ENCODE measurements at places on chromosomes 5 and 9.

GRCh38 chr9:86534572-86535258 lies 180.5 kb upstream of the TUT7 start:
- DNase-seq = no peak

- DNase-seq = no peak
These were observed 110.8 kb downstream of the SMARCA2 start for GRCh38 chr9:2125906-2126305.

GRCh38 chr5:44568519-44568918 lies 179.3 kb upstream of the FGF10 start:
- DNase-seq = no peak

DNA sequence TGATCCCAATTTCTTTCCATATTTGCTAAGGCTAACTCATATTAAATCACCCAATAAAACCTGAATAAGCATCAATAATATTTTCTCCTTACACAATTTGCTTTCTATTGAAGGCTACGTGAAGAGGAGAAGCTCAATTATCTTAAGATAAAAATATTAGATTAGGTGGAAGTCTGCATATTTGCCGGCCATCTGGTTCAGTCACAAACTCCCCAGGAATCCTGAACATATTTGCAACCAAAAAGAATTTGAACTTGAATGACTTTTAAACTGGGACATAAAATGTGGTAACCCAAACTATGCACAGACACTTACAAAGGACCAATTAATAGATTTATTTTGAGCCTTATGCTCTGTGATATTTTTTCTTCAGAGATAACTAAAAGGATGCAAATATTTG lies 92.3 kb downstream of the HAPLN1 start:
- no peak for DNase-seq

DNA sequence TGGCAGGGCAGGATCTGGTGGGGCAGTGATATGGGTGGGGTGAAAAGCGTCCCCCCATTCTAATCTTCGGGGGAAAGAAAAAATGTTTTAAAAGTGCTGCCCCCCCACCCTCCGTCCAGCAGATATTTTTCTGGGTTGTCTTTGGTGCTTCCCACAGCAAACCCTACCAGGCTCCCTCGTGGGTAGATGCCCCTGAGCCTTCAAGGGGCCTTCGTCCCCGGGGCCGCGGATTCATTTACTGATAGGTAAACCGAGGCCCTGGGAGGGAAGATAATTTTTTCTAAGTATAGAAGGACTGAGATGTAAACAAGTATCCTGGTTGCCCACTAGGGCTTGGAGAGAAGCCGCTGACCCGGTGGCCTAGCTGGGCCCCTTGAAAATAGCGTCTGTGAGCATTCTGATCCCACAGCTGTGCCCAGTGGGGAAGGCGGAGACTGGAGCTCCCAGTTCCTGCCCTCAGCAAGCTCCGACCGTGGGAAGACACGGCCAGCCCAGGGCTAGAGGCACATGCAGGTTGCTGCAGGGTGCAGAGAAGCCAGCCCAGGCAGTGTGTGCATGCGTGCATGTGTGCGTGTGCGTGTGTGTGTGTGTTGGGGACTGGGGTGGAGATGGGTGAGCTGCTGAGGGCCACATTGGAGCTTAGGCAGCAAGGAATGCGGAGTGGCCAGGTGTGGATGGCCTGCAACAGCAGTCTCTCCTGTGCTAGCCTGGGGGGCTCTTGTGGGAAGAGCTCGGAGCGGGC lies 6.0 kb upstream of the RXRA start:
- no peak for DNase-seq

DNA sequence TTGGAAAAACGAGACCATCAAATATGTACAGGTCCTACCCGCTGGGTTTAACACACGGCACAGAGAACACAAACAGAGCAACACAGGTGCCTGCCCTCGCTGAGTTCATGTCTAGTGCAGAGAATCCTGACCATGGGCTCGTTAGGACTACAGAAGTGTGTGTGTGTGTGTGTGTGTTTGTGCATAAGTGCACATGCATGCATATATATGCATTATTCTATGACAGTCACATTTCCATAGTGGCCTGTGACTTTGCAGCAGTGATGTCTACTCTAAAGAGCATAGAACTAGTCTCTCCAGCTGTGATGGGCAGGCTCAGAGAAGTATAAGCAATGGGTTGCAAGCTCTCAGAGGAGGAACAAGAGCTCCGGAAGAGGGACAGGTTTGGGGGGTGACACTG lies 27.7 kb downstream of the ORM2 start:
- no peak for DNase-seq

DNA sequence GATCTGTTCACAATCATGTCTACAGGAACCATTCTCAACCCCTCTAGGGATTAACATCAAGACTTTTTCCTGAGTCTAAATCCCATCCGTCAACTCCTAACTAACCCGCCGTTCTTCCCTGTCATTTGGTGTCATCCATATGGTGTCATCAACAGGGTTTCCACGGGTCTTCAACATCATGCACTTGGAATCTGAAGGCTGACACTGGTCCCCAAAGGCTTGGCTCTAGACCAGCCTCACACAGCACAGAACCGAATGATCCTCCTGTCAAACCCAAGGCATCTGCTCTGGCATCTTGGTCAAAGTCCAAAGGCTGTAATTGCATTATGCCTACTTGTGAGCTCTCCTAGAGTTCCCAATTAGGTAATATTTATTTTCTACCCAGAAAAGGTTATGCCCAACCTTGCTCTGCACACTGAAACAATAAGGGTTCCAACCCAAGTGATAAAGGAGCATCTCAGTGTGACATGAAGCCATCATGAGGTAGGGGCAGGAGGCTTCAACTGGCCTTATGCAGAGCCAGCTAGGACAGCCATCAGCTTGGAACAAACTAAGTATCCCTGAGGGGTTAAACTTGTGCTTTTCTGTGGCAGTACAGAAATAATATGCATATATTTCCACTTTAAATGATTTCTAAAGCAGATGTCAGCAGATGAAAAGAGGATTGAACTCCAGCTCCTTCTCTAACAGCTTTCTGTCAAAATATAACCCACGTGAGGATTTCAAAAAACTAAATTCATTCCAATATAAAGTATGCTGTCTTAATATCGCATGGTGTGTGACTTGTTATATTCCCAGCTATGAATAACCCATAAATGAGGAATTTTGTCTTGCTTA lies 13.9 kb downstream of the ENC1 start:
- DNase-seq = no peak

- peak; percentile 59 for DNase-seq
These were observed 16.8 kb downstream of the GLDC start for GRCh38 chr9:6628704-6629103.

GRCh38 chr5:10849278-10849677 lies 88.2 kb upstream of the DAP start:
- no peak for DNase-seq

- DNase-seq = peak; percentile 84
These were observed 11.8 kb upstream of the ACTBL2 start for GRCh38 chr5:57494104-57495098.

- DNase-seq = no peak
These were observed 69.6 kb upstream of the GNAQ start for GRCh38 chr9:78101247-78101646.

- no peak for DNase-seq
These were observed 32.1 kb downstream of the RAI14 start for GRCh38 chr5:34688015-34688810.

GRCh38 chr5:147673266-147673665 lies 109.3 kb downstream of the JAKMIP2 start:
- no peak for DNase-seq

DNA sequence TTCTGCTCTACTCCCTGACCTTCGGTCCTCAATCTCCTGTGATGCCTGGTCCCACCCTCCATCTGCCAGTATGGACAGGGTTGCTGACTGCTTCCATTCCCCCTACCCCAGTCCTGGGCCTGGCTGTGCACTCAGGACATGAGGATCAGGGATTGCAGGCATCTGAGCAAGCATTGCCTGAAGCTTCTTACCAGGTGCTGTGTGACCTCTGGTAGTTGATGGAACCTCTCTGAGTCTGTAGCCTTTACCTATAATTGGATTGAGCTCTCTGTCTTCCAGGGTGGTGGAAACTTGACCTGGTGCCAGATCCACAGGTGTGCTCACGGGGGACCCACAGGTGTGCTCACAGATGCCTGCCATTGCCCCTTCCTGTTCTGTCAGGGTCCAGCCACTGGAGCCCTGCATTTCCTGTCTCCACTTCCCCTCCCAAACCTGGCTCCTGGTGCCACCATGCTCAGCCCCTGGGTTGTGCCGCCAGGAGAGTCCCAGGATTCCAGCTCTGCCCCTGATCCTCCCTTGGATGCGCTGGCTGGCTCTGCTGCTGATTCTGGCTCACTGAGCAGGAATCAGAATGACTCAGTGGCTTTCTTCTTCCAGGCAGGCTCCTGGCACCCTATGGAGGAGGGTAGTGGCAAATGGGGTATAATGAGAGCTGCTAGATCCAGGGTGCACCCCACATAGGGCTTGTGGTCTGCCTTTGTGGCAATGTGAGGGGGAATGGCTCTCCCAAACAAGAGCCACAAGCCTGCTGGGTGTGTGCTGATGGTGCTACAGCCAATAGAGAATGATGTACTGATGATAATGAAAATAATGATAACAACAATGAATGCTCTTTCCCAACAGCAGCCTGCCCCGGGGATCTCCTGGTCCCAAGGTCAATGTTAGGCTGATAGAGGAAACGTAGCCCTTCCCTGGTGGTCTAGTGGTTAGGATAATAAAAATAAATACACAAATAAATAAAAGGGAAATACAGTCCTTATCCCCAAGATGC lies 35.2 kb upstream of the PSD2 start:
- DNase-seq = no peak

DNA sequence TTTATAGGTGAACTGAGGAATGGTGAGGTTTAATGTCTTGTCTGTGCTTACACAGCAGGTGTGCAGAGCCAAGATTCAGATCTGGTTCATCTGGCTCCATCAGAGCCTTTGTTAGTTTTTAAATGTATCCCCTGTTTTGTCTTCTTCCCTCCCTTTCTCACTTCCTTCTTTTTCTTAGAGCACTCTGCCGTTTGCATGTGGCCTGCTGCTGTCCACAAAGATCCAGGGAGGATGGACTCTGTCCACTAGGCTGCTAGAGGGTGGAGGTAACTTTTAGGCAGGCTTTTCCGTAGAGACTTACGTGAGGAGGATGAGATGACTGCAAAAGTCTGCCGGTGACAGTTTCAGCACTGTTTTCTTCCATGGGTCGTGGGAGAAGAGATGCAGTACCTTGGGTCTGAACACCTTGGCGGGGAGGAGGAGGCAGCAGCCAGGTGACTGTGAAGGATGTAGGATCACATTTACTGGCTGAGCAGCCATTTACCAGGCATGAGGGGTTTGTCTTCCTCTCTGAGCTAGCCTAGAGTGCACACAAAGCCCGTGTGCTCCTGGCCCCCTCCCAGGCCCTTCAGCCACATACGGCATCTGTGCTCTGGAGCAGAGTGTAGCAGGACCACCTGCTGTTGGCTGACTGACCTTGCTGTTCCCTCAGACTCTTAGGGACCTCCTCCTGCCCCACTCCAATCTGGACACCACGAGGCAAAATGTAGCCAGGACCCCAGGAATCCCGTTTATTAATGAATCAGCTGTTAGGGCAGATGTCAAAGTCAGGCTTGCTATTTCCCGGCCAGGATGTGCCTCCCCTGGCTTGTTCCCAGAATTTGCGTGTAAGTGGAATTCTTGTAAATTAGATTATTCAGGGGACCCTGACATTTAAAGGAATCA lies 1.8 kb downstream of the NTMT1 start:
- no peak for DNase-seq

DNA sequence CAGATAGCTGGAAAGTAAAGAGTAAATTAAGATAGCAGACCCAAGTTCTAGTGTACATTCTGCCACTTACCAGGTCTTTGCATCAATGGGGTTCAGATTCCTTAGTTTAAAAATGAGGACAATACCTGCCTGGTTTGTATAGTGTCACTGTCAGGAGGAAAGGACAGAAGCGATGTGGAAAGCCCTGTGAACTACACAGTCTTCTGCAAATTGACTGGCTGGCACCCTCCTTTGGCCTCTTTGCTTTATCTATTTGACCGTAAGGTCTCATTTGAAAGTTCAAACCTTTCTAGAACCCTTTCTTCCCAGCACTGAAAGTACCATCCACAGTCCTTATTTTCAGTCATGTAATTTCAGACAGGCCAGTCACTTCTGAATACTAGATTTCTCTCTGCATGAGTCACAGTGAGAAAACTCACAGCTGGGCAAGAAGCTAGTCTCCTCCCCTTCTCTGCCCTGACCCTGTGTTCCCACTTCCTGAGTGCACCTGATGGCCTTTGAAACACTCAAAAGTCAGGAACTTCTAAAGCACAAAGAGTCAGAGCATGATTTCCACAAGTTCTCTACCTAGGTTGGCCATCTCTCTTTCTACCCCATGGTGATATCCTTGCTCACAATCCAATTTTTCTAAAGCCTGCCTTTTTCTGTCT lies 91.3 kb upstream of the RASEF start:
- no peak for DNase-seq

- peak; percentile 8 for DNase-seq
These were observed 302.7 kb upstream of the RFX3 start for GRCh38 chr9:3828495-3828894.

- no peak for DNase-seq
These were observed 138.4 kb downstream of the GADD45G start for GRCh38 chr9:89743216-89743572.

- no peak for DNase-seq
These were observed 48.7 kb downstream of the DNAJC21 start for GRCh38 chr5:34977934-34978613.

- no peak for DNase-seq
These were observed 670 bp downstream of the EDIL3 start for GRCh38 chr5:84383816-84384603.

- no peak for DNase-seq
These were observed 4.1 kb upstream of the TOR1A start for GRCh38 chr9:129828051-129828450.

GRCh38 chr9:137222190-137223077 lies at the start of gene RNF208:
TSS of gene RNF208 (minus strand) at chr9:137222240. CDS start at chr9:137221212, 1,028 bp downstream.
- no peak for DNase-seq

GRCh38 chr5:178941361-178941760 lies 363 bp downstream of the ZNF454 start:
- no peak for DNase-seq

DNA sequence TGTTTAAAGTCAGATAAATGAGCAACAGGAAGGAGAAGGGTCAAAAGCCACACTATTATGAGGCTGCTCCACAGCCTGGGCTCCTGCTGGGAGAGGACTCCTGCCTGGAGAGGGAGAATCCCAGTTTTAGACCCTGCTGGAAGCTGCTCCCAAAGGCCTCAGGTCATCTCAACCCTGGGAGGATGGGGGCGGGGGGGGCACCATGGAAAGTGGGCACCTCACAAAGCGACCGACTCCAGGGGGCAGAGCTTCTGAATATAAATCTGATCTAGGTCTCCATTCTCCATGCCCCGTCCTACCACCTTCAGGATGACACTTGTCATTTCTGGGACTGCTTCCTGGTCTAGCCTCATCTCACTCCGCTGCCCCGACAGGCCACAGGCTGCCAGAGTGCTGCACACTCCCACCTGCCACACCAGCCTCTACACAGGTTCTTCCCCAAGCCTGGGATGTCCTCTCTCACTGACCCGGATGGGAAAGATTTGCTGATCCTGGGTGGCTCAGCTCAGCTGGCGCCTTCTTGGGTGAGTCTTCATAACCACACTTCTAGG lies 183.4 kb downstream of the GAPVD1 start:
- no peak for DNase-seq

- DNase-seq = no peak
These were observed 215.0 kb downstream of the FSTL4 start for GRCh38 chr5:133397348-133397747.

- peak; percentile 80 for DNase-seq
These were observed at the start of gene RUSC2 for GRCh38 chr9:35489313-35490154. TSS of gene RUSC2 (plus strand) at chr9:35490111. CDS start at chr9:35546522, 56,411 bp downstream.

Data from T47D (cell line).